ENCODE measurements at places on chromosomes 7 and 10.

DNA sequence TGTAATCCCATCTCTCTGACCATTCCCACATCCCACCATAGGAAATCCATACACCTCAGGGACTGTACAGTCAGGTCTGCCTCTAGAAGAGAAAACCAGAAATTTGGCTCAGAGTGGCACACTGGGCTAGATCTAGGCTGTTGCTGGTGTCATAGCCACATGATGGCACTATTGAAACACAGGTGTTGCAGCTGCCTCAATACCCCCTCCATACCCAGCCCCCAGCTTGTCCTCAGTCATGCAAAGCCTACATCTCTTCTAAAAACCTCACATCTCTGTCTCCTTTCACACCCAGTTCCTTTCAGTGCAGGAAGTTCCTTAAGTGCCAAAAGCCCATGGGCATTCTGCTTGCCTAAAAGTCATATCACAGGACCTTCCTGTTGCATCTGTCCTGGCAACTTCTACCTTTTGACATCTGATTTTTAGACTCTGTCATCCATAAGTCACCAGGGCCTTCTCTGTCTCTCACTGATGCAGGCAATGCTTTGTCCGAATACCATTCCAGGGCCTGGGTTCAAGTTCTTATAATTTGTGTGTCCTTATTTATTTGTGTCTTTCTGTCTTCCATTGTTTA lies 27.0 kb upstream of the HIBADH start:
- no peak for DNase-seq

DNA sequence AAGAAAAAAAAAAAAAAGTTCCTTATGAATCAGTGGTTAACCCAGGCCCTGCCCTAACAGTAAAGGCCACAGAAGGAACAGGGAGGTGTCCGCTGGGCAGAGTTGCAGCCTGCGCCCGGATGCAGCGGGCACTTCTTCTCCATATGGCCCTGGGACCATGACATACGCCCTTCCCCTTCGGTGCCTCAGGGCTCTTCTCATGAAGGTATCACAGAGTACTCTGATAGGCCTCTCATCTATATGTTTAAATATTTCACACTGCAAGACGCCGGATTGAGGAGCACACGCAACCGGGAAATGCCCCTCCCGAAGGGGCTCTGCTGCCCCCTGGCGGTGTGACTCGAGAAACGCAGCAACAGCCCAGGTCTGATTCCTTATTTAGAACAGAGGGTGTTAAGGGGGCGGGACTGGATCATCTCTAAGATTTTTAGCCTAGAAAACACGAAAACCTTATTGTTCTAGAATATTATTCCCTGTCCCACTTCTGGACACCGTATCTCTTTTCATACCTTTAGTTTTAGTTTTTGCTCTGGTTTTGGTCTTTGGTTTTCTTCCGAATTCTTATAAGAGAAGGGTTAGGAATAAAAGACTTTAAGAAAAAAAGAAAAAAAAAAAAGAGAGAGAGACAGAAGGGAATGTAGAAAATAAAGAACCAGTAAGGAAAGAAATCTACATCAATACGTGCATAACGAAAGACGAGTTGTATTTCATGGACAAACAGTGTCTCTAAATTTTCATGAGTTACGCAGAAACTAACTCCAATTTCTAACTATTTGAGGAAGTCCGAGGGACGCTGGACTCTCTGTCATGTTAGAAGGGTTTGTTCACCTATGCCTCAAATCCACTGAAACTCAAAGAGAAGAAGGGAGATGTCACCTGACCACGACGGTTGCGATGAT lies 12.0 kb downstream of the DAGLB start:
- peak; percentile 83 for DNase-seq

GRCh38 chr7:137948083-137948844 lies 53.6 kb downstream of the CREB3L2 start:
- DNase-seq: no peak

GRCh38 chr7:121391686-121392085 lies 4.4 kb downstream of the FAM3C start:
- no peak for DNase-seq

GRCh38 chr10:132685101-132685891 lies 100.7 kb downstream of the NKX6-2 start:
- no peak for DNase-seq

Data from GM18507 (cell line).